ENCODE measurements at places on chromosomes 5 and 9. TPM values are rescaled to one million over a fixed set of nuclear protein-coding genes. Genes with fewer than 3 reads are reported as not detected.

- DNase-seq, result no peak
These were observed 27.1 kb downstream of the ZCCHC10 start for GRCh38 chr5:132999246-132999645.

DNA sequence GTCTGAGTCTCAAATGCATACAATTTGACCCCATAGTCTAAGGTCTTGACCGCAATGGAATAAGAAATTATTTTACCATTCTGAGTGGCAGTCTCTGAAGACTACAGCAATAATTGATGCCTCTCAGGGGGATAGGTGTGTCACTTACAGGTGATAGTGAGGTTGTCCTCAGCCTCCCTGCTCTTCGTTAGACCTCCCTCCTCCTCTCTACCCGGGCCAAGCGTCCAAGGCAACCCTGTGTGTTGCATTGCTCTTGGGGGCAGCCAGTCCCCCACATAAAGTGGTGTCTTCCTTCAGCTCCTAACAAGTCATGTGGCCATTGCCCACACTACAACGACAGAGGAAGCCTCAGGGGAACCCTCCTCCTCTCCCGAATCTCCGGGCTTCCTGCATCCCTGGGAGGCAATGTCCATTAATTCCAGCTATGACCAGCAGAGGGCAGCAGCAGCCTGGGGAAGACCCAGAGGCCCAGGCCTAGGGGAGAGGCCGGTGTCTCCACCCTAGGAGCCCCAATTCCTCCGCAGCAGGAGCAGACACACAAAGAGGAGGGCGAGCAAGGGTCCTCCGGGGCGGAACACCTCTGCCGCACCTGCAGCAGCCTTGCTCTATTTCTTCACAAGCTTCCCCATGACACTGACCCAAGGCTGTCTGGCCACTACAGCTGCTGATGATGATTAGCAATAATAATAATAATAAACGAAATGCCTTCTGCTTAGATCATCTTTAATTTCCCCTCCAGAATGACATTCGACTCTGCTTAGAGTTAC is 134.8 kb downstream of the KCNIP1 start:
- no peak for DNase-seq

- no peak for DNase-seq
These were observed 11.8 kb upstream of the TMC1 start for GRCh38 chr9:72509635-72510034.

DNA sequence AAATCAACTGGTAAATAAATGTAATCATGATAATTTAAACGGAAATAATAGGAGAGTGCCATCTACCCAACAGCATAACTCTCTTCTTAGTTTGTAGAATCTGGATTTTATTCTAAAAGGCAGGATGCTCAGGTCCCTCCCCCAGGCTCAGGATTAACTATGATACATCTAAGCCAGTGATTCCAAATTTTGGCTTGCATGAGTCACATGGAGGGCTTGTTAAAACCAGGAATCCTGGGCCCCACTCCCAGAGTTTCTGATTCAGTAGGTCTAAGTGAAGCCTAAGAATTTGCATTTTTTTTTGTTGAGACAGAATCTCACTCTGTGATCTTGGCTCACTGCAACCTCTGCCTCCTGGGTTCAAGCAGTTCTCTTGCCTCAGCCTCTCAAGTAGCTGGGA is 62.3 kb upstream of the ZFR start:
- no peak for DNase-seq

DNA sequence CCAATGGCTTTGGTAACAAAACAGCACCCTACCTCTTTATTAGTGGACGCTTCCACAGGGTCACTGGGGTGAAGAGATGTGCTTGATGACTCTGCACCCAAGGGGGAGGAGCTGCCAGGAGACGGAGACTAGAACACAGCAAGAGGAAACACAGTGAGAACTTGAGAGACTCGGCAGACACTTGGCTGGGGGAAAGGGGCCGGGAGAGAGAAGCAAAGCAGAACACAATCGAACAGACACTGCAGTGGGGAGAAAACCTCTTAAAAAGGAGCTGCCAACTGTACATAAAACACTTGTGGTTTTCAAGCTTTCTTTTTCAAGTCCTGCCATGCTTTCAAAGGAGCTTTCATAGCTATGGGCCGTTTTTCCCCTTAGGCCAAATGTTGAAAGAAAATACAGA is 151.0 kb downstream of the ENTREP1 start:
- DNase-seq, result no peak

- no peak for DNase-seq
These were observed 95.8 kb upstream of the RARS1 start for GRCh38 chr5:168390491-168390890.

- no peak for DNase-seq
These were observed 4.1 kb downstream of the KLF9 start for GRCh38 chr9:70410368-70410767.

DNA sequence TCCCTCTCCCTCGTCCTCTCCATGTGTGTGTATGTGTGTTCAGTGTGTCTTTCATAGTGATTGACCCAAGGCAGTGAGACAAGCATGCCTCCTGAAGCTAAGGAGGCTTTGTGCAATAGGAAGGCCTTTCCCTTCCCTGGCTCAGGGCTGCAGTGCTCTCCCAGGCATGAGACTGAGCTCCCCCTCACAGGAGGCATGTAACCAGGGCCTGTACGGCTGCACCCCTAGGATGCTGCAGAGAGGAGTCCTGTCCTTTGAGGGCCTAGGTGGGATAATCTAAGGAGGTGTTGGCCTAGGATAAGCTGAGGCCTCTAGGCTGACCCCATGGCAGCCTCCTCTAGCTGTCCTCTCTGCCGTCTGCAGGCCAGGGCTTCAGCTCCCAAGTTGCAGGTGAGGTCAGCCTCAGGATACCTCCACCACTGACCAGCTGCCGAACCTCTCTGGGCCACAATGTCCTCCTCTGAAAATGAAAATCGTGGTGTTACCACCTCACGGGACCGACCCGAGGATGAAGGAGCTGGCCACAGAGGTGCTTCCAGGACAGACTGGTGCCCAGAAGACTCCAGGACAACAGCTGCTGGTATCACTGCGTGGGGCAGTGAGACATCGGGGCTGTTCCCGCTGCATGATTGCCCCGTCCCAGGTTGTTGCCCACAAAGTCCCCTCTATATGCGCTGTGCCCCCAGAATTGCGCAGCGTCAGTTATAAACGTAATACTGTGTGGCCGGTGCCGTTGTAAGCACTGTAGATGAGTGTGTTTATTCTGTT is 129.6 kb downstream of the BARX1 start:
- DNase-seq, result no peak

GRCh38 chr5:74575741-74576538 is 64.6 kb downstream of the ENC1 start:
- no peak for DNase-seq

- DNase-seq, result no peak
These were observed 41.7 kb upstream of the MATR3 start for GRCh38 chr5:139251695-139252288.

DNA sequence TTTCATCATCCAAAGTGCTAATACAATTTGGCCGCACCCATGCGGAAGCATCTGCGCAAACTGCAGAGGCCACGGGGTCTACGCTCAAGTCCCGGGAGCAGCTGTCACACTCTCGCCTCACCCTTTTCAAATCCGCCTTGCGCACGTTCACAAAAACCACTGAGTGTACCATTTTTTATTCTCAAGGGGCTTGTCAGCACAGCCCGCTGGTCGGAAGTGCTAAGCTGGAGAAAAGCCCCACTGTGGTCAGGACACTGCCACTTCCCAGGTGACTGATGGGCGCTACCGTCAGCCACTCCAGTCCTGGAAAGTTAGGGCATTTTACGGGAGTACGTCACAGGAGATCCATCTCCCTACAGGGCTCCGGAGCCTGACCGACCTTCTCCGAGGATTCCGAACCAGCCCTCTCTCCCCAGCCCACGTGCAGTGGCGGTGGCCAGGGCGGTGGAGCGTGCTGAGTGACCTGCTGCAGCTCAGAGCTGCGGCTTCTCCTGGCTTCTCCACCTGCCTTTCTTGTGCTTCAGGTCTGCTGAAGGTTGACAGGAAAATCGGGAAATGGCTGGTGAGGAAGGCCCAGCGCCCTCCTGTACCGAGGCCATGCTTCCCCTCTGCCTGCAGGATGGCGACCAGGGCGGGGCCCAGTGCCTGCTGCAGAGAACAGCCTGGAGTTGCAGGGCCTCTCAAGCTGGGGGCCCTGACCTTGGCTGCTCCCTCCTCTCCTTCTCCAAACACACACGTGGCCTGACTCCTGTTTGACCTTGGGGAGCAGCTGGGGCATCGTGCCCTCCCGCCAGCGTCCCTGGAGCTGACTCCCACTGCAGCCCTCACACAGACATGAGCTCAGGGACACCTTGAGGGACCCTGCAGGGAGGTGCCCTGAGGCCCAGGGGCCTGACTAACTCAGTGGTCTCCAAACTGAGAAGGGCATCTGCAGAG is 14.3 kb downstream of the RASGEF1C start:
- no peak for DNase-seq

- no peak for DNase-seq
These were observed 146.5 kb upstream of the CDH10 start for GRCh38 chr5:24791326-24791725.

GRCh38 chr5:112737070-112737462 is 619 bp upstream of the APC start:
- DNase-seq, result no peak

DNA sequence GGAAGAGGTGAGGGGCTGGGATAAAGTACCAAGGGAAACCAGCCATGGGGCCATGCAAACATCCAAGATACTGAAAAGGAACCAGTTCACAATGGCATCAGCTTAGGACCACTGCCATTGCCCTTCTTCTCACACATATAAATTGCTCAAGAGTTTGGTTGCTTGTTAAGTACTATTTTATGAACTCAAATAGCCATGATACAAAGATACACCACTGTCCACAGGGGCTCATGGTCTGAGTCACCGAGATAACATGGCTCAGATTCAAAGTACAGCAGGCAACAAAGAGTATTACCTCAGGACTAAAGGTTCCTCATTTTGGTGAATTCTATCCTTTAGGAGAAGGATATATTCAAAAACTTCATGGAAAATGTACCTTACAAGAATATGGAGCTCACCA is 55.6 kb downstream of the FANCC start:
- no peak for DNase-seq

DNA sequence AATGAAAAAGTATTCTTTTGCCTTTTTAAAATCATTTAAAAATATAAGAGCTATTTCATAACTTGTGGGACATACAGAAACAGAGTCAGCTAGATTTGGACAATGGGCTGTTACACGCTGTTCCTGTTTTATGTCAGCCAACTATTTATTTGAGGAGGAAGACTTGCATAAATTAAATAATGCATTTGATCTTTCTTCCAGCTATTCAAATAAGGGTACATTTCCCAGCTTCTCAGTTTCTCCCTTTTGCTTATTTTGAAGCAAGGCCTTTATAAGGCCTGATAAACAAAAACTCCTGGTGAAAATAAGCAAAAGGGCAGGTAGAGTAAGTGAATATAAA is 6.5 kb downstream of the STOM start:
- no peak for DNase-seq

Gene KIF12
- total RNA-seq, result not detected

Gene PTGER4
- 45.9 TPM for total RNA-seq

Gene ANKRD18A
- total RNA-seq, result not detected

Gene LCN2
- total RNA-seq, result not detected

Gene PTTG1
- total RNA-seq, result not detected

Gene SLC34A3
- total RNA-seq, result 0.54 TPM

Gene ERAP2
- 15.8 TPM for total RNA-seq

Gene PDGFRB
- total RNA-seq, result 421 TPM

Gene LCN10
- total RNA-seq, result 3.1 TPM

Measured in thoracic aorta (tissue), 2 donors.